Forelimb muscle (tissue), 1 donor: ENCODE measurements at places on chromosomes 3 and 15. TPM values are rescaled to one million over a fixed set of nuclear protein-coding genes. Genes with fewer than 3 reads are reported as not detected.

- no peak for DNase-seq
These were observed 429.3 kb upstream of the AZI2 start for GRCh38 chr3:28777806-28778475.

DNA sequence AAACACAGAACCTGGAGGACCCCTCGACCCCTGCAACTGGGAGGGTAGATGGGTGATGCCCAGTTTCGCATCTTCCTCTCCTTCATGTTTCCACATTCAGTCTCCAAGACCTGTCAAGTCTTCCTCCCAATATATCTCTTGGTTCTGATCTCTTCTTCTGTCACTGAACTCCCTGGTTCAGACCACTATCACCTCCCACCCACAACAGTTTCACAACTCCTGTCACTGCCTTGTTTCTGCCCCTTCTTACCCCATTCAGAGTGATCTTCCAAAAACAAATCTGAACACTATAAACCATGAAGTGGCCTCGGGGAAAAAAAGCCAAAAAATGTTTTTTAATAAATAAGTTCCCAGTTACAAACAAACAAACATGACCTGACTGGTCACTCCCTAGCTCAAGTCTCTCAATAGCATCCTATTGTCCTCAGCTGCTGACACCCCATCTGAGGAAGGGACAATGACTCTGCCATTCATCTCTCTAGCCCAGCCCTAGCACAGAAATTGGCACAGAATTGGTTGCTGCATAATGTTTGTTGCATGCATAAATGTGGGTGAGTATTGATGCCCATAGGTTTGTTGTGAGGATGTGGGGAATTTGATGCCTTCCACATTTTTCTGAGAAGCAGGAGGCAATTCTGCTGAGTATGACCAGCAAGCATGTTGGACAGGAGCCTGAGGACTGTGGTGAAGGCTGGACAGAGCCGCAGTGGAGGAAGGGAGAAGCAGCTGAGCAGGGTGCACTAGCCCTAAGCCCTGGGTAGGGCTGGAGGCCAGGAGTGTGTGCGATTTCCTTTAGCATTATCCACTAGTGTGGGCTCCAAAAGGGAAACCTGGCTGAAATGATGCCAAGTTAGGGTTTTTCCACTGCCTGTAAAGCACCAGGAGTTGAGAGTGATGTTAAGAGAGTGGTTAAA, 12.2 kb upstream of the XYLB start:
- DNase-seq = no peak

GRCh38 chr3:77427528-77427927, 387.6 kb downstream of the ROBO2 start:
- no peak for DNase-seq

DNA sequence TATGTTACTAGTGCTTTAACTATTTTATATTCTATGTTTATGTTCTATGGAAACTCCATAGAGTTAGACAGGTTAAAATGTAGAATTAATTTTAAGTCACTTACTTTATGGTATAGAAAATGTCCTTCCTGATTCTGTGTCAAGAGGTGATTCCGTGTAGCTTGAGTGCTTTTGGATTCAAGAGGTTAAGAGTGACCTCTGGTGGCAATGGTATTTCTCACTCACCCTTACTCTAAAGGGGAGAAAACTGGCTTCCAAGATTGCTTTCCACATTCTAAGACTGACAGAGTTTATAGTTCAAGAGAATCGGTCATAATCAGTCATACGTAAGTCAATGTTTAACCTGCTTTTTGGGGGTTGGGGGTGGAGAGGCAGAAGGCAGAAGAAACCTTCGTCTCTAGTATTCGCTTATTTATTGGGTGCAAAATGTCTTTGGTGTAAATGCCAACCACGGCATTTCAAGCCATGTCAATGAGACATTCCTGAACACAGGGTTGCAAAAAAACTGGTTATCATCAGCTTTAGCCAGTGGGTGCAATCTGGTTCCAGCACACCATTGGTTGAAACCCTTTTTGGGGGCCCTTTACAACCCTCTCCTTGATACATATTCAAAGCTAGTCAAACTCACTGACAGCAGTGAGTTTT, 92.0 kb upstream of the VGLL3 start:
- peak; percentile 50 for DNase-seq

DNA sequence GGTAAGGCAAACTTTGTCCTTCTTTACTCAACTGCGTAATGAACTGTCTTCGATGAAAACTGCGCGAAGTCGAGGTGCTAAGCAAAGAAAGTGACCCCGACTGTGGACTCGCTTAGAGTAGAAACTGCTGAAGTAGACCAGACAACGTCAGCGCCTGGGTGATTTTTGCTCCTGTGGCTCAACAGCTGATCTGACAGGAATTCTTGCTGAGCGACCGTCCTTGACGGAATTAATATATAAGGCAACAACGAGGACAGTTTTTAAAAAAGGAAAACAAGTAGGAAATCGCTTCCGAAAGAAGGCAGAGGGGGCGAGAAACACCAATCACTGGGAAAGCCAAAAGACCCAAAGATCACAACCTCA, 541 bp downstream of the RPS27L start:
- no peak for DNase-seq

DNA sequence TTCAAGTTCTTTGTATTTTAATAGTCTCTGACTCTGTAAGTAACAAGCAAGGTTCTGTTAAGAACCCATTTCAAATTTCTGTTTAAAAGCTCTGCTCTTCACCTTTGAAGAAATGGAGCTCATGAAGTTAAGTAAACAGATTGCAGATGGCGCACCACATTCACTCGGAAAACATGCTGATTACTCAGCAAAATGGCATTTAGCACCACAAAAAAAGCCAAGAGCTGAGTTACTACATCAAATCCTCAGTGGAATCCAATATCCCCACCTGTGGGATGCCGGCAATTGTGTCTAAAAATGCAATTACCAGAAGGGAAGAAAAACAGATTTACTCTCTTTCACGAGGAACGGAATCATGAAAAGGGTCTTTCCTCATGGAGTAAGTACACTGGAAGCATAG, 758.0 kb downstream of the NTRK3 start:
- no peak for DNase-seq

GRCh38 chr3:183502237-183503181, 53.0 kb downstream of the KLHL6 start:
- no peak for DNase-seq

- DNase-seq = no peak
These were observed 100.8 kb downstream of the DHX36 start for GRCh38 chr3:154223519-154223918.

DNA sequence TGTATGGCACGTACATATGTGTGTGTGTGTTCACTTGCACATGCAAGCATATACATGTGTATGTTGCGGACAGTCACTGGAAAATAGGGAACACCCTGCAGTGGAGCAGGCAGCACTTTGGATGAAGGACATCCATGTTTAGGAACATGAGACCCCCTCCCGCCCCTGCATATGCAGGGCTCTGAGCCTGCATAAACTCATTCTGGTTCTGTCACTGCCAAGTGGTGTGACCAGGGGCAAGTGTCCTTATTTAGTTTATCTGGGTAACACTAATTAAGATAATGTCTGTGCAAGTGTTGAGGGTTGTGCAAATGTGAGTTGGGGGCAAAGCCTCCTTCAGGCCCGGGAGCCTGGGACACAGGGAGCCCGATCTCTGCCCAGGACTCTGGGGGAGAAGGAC, 105.7 kb downstream of the CORO2B start:
- no peak for DNase-seq

GRCh38 chr15:39404767-39405181, 176.1 kb upstream of the THBS1 start:
- DNase-seq = no peak

Gene CLDN11
- polyA plus RNA-seq = 1.7 TPM

Gene ZSCAN2
- polyA plus RNA-seq = 11.7 TPM

Gene CTXN2
- not detected for polyA plus RNA-seq

Gene IDH2
- 281 TPM for polyA plus RNA-seq

Gene CSNK1G1
- 10.9 TPM for polyA plus RNA-seq

Gene SLC22A14
- polyA plus RNA-seq = 0.39 TPM
